Nephron progenitor cell (in vitro differentiated cells): ENCODE measurements at places on chromosomes 2 and 18.

DNA sequence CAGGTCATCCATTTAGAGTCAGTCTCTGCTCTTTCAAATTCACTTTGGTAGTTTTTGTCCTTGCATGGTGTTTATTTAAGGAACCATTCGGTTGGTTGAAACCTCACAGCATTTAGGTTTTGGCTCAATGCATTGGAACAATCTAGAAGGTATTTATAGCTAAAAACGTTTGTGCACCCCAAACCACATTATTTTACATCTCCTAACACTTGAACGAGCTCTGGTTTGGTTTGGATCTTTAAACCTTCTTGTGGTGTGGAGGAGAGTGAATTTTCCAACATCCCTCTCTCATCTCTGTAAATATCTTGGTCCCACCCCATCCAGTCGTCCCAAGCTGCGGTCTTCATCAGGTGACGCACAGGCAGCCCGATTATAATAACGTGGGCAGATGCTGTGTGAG lies 287.9 kb downstream of the LPIN1 start:
- no peak for DNase-seq

- DNase-seq = no peak
Observed at GRCh38 chr18:67239826-67240225, 276.7 kb downstream of the DSEL start.

DNA sequence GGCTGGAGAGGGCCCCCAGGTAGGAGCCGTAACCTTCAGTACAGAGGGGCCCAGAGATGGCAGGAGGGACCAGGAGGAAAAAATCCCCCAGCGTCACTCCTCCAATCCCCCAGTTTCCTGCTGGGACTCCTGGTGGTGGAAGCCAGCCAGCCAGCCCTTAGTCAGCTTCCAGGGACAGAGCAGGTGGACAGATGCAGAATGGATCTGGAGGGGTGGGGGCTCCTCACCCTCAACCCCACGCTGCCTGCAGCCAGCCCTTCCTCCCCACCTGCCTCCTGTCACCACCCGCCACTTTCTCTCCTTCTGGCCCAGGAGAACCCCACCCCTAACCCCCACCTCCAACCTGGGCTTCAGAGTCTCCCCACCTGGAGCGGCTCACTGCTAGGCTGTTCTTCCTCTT lies 21.1 kb downstream of the EMX1 start:
- DNase-seq = no peak

- DNase-seq = no peak
Observed at GRCh38 chr2:73104933-73105332, 7.8 kb downstream of the RAB11FIP5 start.

DNA sequence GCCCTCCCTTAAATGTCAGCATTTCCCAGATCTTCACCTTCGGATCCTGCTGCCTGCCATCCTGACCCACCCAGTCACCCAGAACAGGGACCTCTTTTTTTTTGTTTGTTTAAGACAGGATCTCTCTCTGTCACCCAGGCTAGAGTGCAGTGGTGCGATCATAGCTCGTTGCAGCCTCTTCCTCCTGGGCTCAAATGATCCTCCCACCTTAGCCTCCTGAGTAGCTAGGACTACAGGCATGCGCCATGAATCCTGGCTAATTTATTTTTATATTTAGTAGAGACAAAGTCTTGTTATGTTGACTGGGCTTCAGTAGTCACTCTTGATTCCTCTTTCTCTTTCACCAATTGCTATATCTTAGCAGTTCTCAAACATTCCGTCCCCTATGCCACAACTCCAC lies 39.0 kb downstream of the INSIG2 start:
- peak; percentile 14 for DNase-seq

DNA sequence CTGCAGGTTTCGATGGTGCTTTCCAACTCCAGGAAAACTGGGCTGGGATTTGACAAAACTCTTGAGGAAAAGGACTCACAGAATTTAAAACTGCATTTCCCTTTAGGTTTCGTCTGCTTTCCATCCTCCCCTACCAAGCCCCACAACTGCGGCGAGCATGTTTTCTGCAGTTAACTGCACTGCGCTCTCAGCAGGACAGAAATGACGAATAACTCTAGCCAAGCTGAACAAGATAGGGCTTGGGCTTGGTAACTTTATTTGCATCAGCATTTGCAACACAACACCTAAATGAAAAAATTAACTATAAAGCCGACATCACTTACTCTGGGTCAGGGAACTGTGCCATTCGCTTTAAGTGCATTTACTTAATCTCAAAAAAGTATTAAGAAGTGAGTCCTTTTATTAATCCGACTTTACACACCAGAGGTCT lies 669 bp upstream of the PIKFYVE start:
- DNase-seq = no peak

- DNase-seq = no peak
Observed at GRCh38 chr18:8685141-8685913, 20.0 kb upstream of the MTCL1 start.

DNA sequence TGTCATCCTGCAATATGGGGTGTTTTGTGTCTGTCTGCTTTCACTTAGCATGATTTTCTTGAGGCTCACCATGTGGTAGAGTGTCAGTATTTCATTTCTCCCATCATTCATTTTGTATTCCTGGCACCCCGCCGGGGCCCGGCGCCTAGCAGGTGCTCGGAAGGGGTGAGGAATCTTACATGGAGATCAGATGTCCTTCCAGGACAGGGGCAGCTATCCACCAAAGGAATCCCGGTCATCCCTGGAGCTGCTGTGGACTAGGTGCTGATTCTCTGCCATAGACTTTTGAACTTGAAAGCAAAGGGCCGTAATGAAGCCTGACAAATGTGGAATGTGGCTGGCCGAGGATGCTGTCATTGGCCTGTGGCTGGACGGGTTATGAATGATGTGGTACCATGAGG lies 2.4 kb downstream of the PRELID3A start:
- no peak for DNase-seq

- DNase-seq = no peak
Observed at GRCh38 chr18:59909289-59910036, 9.7 kb downstream of the PMAIP1 start.

DNA sequence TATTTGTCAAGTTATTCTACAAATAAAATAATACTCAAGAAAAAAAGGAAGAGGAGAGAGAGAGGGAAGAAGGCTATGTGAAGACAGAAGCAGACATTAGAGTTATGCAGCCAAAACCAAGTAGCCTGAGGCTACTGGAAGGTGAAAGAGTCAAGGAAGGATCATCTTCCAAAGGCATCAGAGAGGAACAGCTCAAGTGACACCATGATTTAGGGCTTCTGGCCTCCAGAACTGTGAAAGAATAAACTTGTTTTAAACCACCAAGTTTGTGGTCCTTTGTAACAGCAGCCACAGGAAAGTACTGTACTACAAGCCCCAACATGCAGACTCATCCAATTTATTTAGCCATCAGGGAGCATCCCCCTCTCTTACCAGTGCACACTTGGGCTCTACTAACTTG lies 788.5 kb upstream of the LRRTM1 start:
- DNase-seq = no peak

- no peak for DNase-seq
Observed at GRCh38 chr2:133090358-133090757, 420.4 kb upstream of the LYPD1 start.

- DNase-seq = no peak
Observed at GRCh38 chr2:180474716-180475115, 467.6 kb upstream of the CWC22 start.

DNA sequence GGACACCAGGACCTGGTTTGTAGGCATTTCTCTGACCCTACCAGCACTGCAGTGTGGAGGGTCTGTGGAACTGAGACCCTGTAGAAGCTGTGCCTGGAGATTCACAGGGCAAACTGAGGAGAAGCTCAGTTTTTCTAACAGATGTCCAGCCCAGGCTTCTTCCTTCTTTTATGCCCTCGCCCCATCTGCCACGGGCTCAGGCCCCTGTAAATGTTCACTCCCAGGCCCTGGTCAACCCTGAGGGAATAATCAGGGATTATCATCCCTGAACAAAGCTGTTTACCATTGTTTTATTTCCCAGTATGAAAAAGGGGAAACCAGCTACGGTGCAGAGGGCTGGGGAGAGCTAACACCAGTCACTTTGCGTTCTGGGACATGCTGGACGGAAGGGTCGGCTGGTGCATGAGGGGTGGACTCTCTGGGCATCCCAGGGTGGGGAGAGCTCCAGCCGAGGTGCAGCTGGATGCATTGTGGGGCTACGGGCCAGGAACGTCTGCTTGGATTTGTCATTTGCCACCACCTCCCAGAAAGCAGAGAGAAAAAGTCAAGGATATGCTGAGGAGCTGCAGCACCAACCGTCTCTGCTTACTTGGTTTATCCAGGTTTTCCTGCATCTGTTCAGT lies 183.8 kb downstream of the TFCP2L1 start:
- DNase-seq = no peak

- peak; percentile 58 for DNase-seq
Observed at GRCh38 chr2:86221066-86221684, 21.9 kb downstream of the MRPL35 start.

GRCh38 chr2:184765112-184765895 lies 167.0 kb downstream of the ZNF804A start:
- DNase-seq = no peak

DNA sequence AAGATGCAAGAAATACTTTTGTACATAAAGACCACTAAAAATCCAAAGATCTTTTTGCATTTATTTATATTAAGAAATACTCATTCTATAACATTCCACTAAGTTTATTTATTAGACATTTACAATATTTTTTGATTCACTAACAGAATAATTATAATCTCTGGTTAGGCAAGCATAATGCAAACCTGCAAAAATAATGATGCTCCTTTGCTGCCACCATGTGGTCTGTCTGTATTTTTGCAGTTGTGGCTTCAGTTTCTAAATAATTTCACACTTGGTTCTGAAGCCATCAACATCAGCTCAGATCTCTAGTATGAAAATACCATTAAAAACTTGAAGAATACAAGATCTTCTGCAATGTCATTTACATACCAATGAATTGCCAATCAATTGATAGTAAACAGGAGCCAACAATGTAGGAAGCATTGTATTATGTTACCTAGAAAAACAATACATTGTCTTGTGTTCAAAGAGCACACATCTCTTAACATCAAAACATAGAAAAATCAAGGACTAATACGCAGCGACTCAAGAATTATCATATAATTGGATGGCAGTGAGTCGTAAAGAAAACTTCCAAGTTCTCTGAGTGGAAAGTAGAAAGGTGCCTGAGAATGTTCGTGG lies 28.8 kb upstream of the WDR75 start:
- peak; percentile 43 for DNase-seq

GRCh38 chr2:6881516-6881915 lies 3.9 kb downstream of the RSAD2 start:
- no peak for DNase-seq

DNA sequence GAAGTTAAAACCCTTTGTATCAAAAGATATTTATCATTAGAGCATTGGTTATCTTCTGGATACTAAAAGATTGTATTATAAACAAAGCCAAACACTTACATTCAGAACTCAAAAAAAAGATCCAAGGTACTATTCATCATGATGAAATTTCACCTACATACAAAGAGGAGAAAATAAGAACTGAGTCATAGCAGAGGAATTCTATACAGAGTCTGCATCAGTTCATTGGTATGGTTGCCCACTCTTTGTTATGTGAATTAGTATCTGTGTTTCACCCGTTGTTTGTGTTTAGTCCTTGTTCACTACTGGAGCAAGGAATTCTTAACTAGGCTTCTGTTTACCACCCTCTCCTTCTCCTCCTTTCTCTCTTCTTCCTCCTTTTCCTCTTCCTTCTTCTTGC lies 157.9 kb downstream of the LNPK start:
- DNase-seq = no peak

DNA sequence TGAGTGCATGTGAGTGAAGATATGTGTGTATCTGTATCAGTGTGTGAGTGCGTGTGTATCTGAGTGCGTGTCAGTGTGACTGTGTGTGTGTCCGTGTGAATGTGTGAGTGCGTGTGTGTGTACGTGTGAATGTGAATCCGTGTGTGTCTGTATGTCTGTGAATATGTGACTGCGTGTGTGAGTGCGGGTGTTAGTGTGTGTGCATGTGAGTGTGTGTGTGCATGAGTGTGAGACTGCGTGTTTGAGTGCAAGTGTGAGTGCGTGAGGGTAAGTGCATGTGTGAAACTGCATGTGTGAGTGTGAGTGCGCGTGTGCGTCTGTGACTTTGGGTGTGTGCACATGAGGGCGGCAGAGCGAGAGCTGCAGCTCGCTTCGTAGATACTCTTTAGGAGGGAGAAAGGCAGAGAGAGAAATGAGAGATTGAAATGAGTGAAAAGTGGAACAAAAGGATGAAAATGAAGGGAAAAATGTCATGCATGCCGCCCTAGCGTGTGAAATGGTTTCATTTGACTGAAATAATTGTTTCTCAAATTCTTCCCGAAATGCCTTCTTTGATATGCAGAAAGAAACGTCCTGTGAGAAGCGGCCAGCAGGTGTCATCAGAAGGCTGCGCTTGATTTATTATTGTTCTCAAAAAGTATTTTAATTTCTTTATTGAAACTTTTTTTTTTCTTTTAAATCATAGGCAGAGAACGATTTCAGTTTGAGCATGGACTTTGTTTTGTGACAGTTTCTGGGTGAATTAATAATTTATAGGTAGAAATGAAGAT lies 25.6 kb downstream of the ZNF407 start:
- no peak for DNase-seq

DNA sequence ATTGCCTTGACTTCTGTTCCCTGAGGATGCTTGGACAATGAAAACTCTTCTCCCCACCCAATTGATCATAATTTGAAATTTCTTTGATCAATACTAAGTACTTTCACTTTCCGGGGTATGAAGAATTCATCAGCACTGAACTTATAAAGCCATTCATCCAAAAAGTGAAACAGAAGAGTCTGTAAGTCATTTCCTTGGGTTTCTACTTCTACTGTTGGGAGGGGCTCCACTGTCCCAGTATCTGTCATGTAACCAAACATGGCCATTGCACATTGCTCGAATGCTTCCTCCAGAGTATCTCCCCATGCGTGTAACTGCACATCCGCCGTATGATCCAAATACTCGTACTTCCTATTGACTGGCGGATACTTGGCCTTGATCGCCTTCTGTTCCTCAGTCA lies 30.3 kb downstream of the NCL start:
- DNase-seq = no peak

- DNase-seq = no peak
Observed at GRCh38 chr2:171923206-171923605, 945 bp downstream of the HAT1 start.

GRCh38 chr2:38619458-38620164 lies 16.9 kb upstream of the HNRNPLL start:
- DNase-seq = no peak

GRCh38 chr18:11419338-11419737 lies 190.1 kb upstream of the SLC35G4 start:
- DNase-seq = no peak

- no peak for DNase-seq
Observed at GRCh38 chr2:217277646-217278398, 418.0 kb upstream of the TNP1 start.

- no peak for DNase-seq
Observed at GRCh38 chr2:140157816-140158215, 1377.6 kb upstream of the NXPH2 start.

- DNase-seq = no peak
Observed at GRCh38 chr2:105518897-105519296, 120.0 kb upstream of the FHL2 start.
